ENCODE measurements at places on chromosomes 12 and 14.

DNA sequence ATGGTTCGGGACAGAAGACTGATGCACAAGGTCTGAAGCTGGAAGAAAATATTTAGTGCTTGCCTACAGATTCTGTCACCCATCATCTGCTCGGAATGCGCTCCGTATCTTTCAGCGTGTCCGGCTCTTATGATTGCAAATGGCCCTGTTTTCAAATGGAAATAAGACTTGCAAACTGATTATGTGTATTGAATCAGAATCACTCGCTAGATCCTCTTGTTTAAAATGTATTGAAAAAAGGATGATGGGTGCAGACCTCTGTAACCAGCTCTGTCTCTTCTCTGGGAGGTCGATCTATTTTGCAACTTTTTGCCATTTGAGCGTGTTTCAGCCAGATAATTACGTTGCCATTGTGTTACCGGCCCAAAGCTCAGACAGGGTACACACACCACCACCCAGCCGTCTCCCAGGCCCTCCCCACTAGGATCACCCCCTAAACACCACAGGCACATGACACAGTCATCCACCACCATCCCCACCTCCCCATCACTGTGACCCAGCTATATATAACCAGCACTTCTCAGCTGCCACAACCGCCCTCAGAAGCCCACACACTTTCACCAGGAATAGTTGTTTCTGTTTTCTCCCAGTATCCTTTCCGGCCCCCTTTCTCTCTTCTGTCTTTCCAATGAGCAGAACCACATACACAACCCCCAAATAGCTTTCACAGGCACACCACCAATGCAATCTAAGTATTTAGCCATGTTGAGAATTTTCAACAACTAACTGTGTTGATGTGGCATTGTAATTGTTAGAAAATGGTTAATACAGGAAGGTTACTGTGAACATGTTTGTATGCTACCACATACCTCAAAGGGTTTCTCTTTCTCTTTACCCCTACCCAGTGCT is 10.7 kb downstream of the NKX2-1 start:
- DNase-seq, result no peak

GRCh38 chr14:101927859-101928258 is 36.5 kb upstream of the DYNC1H1 start:
- DNase-seq, result no peak

GRCh38 chr12:68370006-68370590 is 37.9 kb upstream of the MDM1 start:
- no peak for DNase-seq

- no peak for DNase-seq
These were observed 123.4 kb downstream of the SLC25A47 start for GRCh38 chr14:100446572-100446971.

GRCh38 chr14:104747876-104748275 is 5.1 kb upstream of the SIVA1 start:
- DNase-seq, result no peak

GRCh38 chr14:68000511-68000910 is 180.9 kb downstream of the RAD51B start:
- no peak for DNase-seq

DNA sequence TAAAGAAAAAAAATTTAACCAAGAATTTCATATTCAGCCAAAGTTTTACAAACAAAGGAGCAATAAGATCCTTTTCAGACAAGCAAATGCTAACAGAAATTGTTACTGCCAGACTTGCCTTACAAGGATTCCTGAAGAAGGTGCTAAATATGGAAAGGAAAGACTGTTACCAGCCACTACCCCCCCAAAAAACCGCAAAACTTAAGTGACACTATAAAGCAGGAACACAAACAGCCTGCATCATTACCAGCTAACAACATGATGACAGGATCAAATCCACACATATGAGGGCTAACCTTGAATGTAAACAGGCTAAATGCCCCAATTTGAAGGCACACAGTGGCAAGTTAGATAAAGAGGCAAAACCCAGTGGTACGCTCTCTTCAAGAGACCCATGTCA is 55.7 kb downstream of the APOBEC1 start:
- DNase-seq, result no peak

- no peak for DNase-seq
These were observed 90.2 kb downstream of the CALM1 start for GRCh38 chr14:90487031-90487430.

Data from activated naive CD4-positive, alpha-beta T cell (primary cell).